CD4-positive, alpha-beta T cell treated with Interleukin-15 for 4 hours (primary cell): ENCODE measurements at places on chromosomes 2 and 18.

GRCh38 chr2:62713837-62714236, 8.3 kb downstream of the EHBP1 start:
- no peak for DNase-seq

GRCh38 chr2:202510911-202511310, 123.9 kb upstream of the FAM117B start:
- DNase-seq: no peak

GRCh38 chr2:44053052-44053451, 57.3 kb upstream of the LRPPRC start:
- no peak for DNase-seq

GRCh38 chr2:68292108-68292710, 27.5 kb downstream of the CNRIP1 start:
- peak; percentile 24 for DNase-seq

DNA sequence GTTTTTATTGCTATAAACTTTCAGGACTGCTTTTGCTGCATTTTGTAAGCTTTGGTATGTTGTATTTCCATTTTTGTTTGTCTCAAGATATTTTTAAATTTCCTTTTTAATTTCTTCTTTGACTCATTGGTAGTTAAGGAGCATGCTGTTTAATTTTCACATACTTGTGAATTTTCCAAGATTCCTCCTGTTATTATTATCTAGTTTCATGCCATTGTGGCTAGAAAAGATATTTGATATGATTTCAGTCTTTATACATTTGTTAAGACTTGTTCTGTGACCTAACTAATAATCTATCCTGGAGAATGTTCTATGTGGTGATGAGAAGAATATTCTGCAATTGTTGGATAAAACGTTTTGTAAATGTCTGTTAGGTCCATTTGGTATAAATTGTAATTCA, 62.1 kb downstream of the NUP35 start:
- DNase-seq: no peak

DNA sequence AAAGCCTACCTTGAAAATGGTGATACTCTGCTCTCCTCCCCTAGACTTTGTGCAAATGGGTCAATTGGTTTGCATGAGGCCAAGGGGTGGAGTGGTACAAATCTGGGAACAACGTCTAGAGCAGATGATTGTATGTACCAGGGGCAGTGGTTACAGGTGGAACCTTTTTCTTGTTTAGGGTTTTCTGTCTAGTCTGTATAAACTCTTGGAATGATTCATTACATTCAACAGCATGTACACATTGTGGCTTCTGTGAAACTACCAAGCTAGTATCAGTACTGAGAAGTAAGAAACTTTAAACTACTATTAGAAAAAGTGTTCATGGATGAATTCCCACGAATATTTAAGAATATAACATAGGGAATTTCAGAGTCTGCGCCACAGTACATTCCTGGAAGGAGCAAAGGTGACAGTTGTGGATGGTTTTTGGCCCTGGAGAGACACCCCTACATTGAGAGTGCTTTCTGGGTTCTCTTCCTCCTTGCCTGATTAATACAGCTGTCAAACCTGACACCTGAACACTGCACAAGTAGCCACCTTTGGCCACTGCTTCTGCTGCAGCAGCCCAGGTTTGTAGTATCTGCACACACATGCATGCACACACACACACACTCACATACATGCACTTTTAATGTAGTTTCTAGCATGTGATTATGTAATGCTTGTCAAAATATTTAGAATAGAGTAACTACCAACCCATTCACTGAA, 30.0 kb downstream of the CFAP221 start:
- DNase-seq: no peak

DNA sequence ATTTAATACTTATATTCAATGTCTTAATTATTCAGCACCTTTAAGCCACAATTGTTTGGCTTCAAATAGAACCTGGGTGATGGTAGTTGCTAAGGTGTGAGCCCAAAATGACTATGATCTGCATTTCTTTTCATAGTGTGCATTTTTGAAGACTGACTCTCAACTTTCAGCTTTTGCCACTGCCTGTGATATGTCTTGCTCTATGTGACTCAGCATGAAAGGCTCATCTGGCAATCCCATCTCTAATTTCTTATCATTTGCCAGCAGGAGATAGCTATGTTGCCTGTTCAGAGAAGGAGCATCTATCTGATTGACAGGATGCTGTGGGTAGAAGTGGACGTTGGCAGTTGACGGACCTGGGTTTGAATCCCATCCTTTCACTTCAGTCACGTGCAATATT, 34.5 kb upstream of the CCDC93 start:
- no peak for DNase-seq

DNA sequence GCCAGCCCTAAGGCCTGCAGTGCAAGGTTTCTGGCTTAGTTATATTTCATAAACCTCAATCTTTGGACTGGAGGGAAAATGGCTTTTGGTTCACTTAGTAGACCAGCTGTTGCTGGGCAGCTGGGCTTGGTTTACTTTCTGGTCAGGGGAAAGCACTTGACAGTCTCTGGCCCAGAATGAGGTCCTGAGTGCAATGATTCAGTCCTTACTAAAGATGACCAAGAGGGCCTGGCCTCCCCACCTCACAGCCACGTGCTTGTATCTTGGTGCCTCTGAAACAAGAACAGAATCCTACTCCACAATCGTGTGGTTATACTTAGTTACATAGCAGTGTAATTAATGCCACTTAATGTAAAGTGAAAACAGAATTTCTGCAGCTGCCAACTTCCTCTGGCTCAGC, 325.5 kb upstream of the MEIS1 start:
- no peak for DNase-seq

DNA sequence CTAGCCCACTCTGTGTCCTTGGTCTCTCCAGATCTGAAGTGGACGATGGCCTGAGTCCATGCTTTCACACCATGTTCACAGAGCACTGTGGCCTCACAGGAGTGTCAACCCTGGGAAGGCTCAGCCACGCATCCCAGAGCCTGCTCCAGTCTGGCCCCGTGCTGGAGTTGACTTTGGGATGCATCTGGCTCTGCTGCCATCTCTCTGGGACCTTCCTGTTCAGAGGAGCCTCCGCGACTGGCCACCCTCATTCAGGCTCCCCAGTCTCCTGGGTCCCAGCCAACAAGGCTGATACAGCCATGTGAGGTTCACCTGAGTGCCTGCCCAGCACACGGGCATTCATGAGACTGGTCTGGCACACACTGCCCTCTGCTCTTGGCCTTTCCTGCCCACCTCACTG, 199.7 kb upstream of the RAB6C start:
- DNase-seq: no peak

DNA sequence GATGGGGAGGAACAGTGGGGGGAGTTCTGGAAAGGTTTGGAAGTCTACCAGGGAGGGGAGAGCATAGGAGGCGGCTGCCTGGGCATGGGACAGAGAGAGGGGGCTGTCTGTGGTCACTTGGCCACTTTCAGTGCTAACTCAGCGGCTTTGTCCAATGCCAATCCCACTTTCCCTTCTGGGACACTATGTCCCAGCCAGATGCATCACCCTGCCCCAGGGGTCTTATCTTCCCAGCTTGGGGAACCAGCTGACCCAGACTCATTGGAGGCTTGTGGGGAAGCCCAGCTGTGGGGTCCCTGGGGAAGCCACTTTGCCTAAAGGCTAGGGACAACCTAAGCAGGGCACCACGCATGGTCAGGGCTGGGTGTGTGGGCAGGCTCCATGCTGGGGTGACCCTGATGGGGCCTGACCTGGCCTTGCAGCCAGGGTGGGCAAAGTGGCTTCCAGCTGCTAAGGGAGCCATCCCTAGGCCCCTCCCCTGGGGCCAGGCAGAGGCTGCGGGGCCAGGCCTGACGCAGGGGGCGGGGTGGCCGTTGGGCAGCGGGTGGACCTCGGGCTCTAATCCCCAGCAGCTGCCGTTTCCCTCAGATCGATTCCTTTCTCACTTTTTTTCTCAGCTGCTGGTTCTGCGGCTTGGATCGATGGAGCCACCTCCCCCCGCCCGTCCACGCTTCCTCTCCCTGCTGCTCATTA, 1.6 kb upstream of the ASIC4 start:
- DNase-seq: no peak

GRCh38 chr18:26853401-26853800, 12.1 kb downstream of the AQP4 start:
- no peak for DNase-seq

DNA sequence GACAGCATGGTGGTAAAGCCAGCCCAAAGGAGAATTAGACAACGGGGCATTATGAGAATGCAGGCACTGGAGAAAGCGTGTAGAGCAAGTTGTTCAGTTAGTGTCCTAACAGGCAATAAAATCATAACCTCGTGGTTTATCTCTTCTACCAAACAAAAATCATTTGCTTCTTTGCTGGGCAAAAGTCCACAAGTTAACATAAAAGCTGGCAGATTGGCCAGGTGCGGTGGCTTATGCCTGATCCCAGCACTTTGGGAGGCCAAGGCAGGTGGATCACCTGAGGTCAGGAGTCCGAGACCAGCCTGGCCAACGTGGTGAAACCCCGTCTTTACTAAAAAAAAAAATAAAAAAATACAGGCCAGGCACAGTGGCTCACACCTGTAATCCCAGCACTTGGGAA, 364.1 kb downstream of the SETBP1 start:
- no peak for DNase-seq

DNA sequence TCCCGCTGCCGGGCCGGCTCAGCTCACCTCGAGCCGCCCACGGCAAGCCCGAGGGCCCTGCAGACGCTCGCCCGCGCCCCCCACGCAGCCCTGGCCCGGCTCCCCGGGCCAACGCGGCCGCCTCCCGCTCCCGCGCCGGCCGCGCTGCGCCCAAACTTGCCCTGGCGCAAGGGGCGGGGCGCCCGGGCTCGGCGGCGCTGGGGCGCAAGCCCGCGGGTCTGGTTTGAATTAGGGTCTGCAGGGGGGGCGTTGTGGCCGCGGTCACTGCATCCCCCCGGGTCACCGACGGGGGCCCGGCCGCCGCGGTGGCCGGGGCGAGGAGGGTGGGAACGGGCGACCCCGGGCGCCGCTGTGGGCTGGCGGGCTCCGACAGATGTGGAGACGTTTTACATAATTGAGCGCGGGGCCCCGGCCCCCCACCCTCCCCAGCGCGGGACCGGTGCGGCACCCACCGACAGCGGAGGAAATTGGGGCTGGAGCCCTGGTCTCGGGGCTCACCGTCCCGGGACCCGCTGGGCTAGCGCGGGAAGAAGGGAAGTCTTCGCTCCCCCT, 690 bp downstream of the SDC1 start:
- DNase-seq: no peak

- no peak for DNase-seq
These were observed 29.4 kb downstream of the TMEM18 start for GRCh38 chr2:647691-648231.

DNA sequence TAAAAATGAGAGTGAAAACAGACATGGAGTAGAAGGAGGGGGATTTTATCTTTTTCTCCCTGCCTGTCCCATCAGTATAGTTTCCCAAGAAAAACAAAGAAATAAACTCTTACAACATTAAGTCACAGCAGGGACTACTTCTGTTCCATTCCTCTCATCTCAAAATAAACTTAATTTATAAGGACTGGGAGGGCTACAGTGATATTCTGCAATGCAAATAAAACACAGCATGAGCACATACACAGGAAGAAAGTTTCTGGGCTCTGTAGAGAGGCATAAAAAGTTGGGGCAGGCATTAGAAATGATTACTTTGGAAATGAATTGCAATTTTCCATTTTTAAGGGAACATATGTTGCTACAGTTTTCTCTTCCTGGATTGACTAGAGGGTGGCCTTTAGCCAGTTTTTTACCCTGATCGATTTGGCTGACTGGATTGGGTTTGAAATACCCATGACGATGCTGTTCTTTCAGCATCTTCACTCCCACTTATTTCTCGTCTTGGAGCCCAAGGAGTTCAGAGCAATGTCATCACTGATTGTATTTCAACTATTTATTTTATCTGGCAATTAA, 157.1 kb downstream of the ACTR3 start:
- no peak for DNase-seq

- no peak for DNase-seq
These were observed 366.9 kb downstream of the OSR1 start for GRCh38 chr2:18991177-18992168.

DNA sequence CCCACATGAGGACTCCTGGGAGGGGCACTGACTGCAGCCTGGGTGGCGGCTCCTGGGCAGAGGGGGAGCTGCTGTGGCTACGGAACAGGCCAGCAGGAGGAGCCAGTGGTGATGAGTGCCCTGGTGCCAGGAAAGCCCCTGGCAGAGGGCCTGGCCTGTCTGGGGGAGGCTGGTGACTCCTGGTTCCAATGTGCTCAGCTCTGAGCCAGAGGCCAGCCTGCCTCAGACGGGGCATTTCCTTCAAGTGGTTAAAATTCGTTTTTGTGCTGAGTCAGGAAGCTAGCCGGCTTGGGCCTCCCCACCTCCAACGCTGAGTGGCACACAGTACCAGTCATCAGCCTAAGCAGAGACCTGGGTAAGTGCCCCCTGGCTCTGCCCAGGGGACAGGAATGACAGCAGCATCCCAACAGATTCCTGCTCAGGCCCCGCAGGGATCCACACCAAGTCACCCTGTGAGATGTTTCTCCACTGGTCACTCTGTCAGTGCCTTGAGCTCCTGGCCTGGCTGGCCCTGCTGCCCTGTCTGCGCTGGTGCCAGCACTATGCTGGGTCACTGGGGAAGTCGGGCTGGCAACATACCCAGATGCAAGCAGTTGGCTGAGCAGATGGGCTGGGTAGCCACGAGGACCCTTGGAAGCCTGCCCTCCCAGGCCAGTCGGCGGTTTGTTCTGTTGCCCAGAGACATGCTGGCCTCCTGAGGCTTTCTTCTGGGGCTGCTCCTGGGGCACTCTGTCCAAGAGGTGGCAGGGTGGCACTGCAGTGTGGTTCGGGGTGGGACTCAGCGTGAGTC, 7.1 kb upstream of the KLF11 start:
- peak; percentile 60 for DNase-seq

GRCh38 chr2:27191070-27191829, 20.6 kb upstream of the ATRAID start:
- peak; percentile 50 for DNase-seq

- no peak for DNase-seq
These were observed 17.7 kb downstream of the MBOAT2 start for GRCh38 chr2:8985561-8986326.

DNA sequence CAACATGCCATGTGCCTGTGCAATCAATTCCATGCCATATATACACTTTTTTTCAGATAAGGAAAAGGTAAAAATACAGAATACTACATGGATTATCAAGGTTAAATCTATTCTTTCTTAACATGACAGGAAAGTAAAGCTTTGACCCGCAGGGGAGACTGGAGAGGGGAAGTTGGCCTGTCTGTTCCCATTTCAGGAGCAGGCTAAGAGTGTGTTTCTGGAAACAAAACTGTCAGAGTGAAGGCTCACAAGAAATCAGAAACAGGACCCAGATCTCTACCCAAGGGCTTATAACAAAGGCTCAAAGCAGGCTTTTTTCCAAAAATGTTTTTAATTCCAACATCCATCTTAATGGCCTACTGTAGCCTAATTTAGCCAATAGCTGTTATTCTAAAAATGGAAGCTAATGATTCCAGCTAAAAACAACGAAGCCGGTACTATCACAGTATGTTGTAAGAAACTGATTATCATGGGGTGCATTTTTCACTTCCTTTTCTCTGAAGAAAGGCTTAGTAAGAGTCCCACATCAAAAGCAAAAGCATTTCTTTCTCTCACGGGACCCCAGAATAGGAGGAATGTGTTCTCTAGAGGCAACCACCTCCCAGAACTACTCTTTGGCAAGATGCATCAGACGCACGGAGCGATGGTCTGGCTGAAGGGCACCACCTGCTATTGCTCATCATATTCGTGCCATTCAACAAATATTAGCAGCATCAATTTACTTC, 41.4 kb downstream of the FECH start:
- no peak for DNase-seq
